ENCODE measurements at places on chromosomes 6 and 20.
A peak's percentile ranks its signal among the peaks of the same experiment; 100 is the strongest.

DNA sequence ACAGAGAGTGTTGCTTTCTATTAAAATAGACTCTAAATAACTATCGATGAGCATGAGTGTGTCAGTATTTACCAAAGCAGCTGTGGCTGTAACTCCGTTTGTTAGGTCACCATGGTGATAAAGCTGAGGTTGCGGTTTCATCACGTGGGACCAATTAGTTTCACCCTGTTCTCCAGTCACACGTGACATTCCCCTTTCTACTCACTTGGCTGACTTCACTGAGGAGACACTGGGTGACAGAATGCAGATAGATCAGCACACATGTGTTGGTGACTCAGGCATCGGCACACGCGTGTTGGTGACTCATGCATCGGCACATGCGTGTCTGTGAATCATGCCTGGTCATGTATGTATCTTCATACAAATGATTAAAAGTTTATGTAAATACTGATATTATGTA, 285.4 kb downstream of the THBS2 start:
- DNase-seq: peak; percentile 74

GRCh38 chr20:3794701-3795420, 1.2 kb upstream of the CDC25B start:
- no peak for DNase-seq

DNA sequence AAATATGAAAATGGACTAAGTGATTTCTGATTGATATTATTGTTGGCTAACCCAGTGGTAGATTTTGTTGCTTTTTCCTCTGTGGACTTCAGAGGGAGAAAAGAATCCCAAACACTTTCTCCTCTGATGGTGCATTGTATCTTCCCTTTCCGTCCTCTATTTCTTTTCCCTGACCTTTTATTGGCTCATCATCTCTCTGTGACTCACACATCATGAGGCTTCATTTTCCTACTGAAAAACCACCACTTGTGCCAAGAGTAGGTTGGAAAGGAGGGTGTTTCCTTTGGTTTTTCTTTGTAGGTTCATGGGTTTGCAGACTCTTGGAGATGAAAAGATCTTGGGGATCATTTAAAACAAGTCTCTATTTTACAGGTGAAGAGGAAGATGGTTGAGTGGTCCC, 311.7 kb upstream of the JAG1 start:
- peak; percentile 53 for DNase-seq

DNA sequence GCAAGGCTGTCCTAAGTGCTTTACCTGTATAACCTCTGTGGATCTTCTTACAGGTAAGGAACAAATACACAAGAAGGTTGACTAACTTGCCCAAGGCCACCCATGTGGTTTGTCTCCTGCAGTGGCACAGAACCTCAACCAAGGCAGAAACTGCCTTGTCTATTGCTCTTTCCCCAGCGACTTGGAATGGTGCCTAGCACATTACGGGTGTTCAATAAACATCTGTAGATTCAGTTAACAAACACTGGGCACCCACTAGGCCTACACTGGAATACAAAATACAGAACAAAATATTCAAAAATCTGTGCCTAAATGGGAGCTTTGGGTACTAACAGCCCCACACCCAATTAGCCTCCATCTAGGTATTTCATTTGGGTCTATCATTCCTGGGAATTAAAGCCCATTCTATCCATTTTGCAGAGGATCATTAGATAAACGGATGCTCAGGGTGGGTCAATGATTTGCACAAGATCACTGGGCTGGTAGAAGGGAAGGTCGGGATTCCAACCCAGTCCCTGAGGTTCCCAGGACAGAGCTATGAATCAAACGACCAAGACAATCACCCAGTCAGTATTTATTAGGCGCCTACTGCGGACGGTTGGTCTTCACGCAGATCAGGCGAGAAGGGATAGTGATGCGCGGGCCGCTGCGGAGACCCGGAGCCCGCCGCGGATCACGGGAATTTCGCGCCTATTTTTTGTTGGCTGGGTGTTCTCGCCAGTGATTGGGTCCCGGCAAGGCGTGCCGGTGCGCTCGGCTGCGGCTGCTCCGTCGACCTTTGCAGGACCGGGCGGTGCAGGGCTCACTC, at the start of gene STK35:
STK35 (plus strand) TSS at position 771 of the 808 bp plus-strand sequence. CDS start 55 bp downstream, outside the sequence.
- DNase-seq: no peak

Data from fibroblast of villous mesenchyme (primary cell).